ENCODE measurements at places on chromosomes 1 and 21.

GRCh38 chr1:192831706-192832355, 23.0 kb downstream of the RGS2 start:
- DNase-seq, result no peak

DNA sequence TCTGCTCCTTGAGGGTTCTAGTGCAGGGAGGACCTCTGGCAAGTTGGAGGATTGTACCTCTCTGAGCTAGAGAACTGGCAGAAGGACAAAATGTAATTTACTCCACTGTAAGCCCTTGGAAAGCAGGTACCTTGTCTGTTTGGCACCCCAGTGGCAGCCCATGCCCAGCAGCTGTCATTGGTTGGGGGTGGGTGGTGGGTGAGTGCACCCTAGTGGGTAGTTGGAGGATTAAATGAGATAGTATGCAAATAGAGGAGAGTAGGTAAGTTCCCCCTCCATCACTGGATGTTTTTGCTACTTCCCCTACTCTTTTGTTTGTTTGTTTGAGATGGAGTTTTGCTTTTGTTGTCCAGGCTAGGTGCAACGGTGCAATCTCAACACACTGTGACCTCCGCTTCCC, 69.8 kb downstream of the RYR2 start:
- DNase-seq, result no peak

DNA sequence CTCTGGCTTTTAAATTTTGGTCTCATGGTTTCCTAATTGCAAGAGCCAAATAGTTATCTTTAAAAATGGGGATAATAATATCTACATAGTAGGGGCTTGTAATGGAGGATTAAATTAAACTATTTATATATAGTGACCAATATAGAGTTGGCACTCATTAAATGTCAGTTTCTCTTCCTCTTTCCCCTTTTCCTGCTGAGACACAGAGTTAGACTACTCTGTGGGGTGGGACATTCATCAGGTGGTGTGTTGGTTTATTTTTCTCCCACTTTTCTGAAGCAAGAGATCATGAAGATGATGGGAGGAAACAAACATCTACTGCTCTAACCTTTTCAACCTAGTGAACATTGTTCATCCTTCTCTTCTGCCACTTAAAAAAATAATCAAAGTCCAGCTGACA, 17.3 kb upstream of the RAP1A start:
- DNase-seq, result no peak

DNA sequence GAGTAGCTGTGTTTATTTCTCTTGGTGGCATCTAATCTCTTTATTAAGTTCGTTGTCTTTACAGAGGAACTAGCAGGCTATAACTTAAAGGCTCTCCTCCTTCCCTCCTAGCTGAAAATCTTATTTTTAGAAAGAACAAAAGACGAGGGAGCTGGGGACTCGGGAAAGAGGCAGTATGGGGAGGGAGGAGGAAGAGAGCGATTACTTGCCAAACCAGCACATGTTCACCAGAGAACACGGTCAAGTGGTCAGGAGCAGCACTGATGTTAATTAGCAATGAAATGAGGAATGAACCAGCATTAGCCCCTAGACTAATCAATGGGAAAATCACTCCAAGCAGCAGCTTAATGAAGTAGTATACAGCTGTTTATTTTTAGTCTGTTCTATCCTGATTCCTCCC, 171.3 kb upstream of the ESRRG start:
- DNase-seq, result no peak

DNA sequence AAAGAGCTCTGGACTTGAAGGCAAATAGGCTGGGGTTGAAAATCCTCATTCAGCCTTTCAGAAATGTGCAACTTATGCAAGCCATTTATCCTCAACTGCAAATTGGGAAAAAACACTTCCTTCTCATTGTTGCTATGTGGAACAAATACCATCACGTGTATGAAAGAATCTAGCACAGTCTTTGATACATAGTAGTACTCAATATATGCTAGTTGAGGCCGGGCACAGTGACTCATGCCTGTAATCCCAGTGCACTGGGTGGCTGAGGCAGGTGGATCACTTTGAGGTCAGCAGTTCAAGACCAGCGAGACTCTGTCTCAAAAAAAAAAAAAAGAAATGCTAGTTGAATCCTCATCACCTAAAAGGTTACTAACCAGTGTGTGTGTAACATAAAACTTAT, 8.2 kb downstream of the PI4KB start:
- DNase-seq, result no peak

GRCh38 chr21:34609244-34609932, 5.5 kb downstream of the RCAN1 start:
- DNase-seq, result no peak

GRCh38 chr1:22471078-22471477, 19.4 kb downstream of the ZBTB40 start:
- no peak for DNase-seq

DNA sequence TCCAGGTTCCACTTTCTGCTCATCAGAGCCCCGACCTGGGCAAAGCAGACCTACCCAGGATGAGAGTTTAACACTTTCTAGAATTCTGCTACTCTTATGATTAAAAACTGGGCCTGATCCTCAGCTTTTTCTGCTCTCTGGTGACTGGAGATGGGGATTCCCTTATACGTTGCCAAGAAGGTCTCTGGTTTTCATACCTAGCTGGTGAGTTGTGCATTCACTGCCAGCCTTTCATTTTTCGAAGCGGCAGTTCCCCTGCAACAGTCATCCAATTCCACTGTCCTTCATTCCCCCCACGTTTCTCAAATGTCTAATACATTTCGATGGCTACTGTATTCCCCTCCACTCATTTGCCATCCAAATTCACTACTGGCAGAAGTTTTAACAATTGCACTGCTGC, 135.3 kb downstream of the ADSS2 start:
- DNase-seq, result no peak

GRCh38 chr1:223776075-223776814, 63.9 kb downstream of the CAPN2 start:
- no peak for DNase-seq

DNA sequence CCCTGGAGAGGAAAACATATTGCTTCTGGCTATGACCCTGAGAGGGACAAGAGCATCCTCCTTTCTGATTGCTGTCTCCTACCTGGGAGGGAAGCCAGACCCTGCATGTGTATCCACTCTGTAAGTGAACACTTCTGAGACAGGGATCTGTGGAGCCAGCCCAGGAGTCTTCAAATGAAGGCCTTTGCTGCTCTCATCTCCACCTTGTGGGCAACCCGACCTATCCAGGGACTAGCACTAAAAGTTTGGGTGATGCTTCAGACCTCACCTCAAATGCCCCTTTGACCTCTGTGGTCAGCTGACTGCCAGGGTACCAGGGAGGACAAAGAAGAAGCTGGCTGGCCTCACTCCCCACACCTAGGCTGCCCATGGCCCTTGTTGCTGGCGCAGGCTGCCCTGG, 64.7 kb downstream of the KCND3 start:
- DNase-seq, result no peak

DNA sequence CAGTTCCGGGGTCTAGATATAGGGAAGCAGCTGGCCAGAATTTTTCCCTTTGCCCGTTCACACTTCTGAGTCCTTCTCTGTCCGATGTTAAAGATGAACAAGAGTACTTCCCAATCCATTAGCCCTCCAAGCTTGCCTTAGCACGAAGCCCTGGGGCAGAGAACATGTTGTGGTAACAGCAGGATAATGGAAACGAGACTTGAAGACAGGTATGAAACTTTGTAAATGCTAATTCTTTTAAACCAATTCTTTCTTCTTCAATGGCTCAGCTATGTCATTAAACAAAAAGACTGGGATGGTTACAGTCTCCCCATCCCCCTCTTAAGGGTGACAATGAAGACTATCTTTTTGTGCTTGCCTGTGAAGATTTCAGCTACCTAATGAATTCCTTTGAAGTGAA, 218.5 kb downstream of the PLA2G4A start:
- DNase-seq, result no peak

- no peak for DNase-seq
These were observed 25.2 kb upstream of the SUCO start for GRCh38 chr1:172507741-172508140.

- DNase-seq, result no peak
These were observed 123.9 kb downstream of the GLIS1 start for GRCh38 chr1:53615101-53615500.

DNA sequence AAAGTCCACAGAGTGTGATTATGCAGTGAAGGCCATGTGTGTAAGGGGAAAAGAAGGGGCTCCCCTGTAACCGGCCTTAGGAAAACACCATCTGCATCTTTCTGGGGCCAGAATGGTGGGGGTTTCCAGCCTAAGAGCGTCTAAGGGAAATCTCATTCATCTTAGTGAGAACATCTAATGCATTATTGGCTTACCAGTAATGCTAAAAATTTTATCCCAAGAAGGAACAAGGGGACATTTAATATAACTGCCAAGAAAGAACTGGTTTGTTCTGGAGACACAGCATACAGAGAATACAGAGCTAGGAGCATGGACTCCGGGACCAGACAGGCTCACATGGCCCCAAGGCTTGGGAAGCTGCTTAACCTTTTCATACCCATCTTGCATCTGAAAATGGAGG, 58.3 kb upstream of the DSCAM start:
- DNase-seq, result no peak

GRCh38 chr1:51551848-51552296, 32.8 kb upstream of the EPS15 start:
- no peak for DNase-seq

DNA sequence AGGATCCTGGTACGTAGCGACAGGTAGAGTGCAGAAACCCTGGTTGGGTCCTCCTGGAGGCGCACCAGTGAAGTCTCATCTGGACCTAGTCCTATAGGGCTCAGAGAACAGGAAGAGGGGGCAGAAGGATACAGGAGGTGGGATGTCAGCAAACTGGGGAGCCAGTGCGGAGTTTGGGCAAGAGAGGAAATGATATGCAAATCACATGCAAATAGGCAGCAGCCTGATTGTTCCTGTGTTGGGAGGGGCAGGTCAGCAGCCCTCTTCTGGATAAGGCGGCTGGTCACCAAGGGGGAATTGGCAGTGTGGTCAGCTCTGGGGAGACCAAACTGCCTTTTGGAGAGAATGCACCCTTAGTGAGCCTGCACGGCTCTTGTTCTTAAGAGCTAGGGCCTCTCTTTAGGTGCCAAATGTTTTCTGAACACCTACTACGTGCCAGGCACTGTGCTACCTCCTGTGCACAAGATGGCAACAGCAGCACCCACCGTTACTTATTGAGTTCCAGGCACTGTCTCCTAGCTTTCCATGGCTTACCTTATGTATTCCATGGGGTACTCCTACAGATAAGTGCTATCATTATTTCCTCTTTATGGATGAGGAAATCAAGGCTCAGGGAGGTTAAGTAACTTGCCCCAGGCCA, 18.1 kb upstream of the PADI3 start:
- no peak for DNase-seq

- DNase-seq, result no peak
These were observed 7.6 kb downstream of the DVL1 start for GRCh38 chr1:1341549-1342021.

DNA sequence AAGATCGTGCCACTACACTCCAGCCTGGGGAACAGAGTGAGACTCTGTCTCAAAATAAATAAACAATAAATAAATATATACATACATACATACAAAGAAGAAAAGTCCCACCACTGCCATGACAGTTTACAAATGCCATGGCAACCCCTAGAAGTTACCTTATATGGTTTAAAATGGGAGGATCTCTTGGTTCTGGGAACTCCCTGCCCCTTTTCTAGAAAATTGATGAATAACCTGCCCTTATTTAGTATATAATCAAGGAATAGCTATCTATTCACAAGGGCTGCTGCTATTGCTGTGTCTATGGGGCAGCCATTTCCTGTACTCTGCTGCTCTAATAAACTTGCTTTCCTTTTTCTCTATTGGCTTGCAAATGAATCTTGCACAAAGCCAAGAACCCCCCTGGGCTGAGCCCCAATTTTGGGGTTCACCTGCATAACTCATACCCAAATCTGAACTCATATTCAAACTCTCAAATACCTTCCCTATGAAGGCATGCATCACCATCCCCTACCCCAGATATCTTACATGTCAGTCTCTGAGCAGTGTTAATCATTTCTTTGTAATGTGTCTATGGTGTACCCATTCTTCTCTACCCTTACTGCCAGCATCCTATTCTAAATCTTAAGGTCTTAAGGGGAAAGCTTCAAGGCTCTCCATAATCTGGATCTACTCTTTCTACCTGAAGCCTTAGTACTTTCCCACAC, 9.0 kb downstream of the GON4L start:
- no peak for DNase-seq

DNA sequence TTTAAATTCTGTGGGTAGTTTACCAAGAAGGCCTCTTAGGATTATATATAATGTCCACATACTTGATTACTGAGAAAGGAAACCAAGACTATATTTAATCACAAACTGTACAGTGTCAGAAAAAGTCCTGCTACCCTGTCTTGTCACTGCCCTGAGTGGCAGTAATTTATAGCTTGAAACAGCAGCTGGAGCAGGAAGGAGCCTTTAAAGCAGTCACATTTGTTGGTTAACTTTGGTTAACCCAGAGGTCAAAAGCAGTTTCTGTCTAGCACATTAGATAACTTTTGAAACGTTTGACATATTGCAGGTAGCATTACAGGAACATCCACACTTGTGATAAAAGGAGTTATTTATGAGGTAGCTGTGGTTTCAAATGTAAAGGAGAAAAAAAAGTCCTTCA, 161.7 kb downstream of the ROR1 start:
- DNase-seq, result no peak
